ENCODE measurements at places on chromosomes 6 and 20. TPM values are rescaled to one million over a fixed set of nuclear protein-coding genes. Genes with fewer than 3 reads are reported as not detected.
A peak's percentile ranks its signal among the peaks of the same experiment; 100 is the strongest.

DNA sequence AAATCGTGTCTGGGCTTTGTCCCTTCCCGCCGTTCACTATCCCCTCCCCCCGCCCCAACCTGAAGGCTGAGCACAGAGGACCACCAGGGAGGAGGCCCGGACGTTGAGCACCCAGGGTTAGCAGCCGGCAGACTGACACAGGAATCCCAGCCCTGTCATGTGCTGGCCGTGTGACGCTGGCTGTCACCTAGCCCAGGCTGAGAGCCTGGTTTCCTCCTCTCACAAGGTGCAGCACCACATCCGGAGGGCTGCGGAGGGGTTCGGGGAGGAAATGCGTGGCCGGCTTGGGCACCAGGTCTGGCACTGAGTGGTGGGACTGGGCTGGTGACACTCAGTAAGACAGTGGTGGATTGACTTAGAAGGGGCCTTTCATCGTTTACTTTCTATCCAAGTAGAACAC lies 4.6 kb upstream of the LSM14B start:
- peak; percentile 37 for DNase-seq

KIF25 gene
- total RNA-seq, result not detected

GRCh38 chr6:113487489-113488058 lies 369.6 kb upstream of the MARCKS start:
- no peak for DNase-seq

DNA sequence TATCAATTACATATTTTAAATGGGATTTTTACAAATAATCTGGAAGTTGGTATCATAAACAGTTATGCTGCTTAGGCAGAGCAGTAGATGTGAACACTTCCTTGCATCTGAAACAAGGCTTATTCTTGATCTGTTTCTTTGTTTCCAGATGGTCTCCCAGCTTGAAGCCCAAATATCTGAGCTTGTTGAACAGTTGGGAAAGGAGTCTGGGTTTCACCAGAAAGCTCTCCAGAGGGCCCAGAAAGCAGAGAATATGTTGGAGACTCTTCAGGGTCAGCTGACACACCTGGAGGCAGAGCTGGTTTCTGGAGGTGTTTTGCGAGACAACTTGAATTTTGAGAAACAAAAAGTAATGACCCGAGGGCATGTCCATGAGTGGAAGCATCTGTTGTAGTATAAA lies 91.9 kb downstream of the CCDC170 start:
- no peak for DNase-seq

GRCh38 chr6:139443231-139444112 lies 69.0 kb upstream of the CITED2 start:
- DNase-seq, result no peak

DNA sequence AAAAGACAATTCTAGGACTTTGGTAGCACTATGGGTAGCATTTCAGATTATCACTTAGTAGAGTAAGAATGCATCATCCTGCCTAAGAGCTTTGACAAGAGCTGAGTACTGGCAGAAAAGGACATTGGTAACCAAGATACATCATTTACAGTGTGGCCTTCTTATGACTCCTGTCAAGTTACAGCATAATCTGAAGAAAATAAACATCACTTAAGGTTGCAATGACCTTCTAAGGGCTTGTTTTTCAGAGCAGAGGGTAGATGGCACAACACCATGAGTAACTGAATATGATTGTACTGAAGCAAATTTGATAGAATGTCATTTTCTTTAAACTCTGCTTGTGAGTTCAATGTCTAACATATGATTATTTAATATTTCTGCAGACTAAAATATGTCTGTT lies 822.6 kb downstream of the TBC1D32 start:
- DNase-seq, result no peak

ZNF334 gene
- total RNA-seq, result 1.0 TPM

- no peak for DNase-seq
Measured at GRCh38 chr20:57686931-57687652, 22.7 kb downstream of the PMEPA1 start.

BMP2 gene
- total RNA-seq, result 2.9 TPM

OXT gene
- not detected for total RNA-seq

- DNase-seq, result peak; percentile 64
Measured at GRCh38 chr6:151679081-151679480, 128.4 kb upstream of the ESR1 start.

LAMP5 gene
- not detected for total RNA-seq

ME1 gene
- 33.2 TPM for total RNA-seq

DNA sequence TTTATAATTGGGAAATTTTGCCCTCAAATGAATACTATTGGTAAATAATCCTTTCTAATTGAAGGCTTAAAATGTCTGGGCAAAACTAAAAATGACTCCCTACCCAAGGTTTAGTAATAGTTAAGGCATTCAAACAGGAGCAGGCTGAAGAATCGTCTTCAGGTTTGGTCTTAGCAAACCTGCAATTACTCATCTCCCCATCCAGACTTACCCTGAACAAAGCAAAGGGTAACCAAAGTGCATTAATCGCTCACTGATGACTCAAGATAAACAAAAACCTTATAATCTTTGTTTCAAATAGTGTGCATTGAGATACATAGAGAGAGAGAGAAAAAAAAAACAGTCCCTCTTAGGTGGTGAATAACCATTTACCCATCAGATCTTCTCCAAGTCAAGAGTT lies 225.5 kb downstream of the BMP2 start:
- DNase-seq, result no peak

- DNase-seq, result no peak
Measured at GRCh38 chr20:42705550-42705949, 484.2 kb downstream of the PTPRT start.

- DNase-seq, result no peak
Measured at GRCh38 chr6:14595751-14596150, 478.2 kb downstream of the CD83 start.

GRCh38 chr6:13248053-13248452 lies 80.3 kb downstream of the TBC1D7 start:
- DNase-seq, result no peak

FGD2 gene
- total RNA-seq, result 1.7 TPM

DNA sequence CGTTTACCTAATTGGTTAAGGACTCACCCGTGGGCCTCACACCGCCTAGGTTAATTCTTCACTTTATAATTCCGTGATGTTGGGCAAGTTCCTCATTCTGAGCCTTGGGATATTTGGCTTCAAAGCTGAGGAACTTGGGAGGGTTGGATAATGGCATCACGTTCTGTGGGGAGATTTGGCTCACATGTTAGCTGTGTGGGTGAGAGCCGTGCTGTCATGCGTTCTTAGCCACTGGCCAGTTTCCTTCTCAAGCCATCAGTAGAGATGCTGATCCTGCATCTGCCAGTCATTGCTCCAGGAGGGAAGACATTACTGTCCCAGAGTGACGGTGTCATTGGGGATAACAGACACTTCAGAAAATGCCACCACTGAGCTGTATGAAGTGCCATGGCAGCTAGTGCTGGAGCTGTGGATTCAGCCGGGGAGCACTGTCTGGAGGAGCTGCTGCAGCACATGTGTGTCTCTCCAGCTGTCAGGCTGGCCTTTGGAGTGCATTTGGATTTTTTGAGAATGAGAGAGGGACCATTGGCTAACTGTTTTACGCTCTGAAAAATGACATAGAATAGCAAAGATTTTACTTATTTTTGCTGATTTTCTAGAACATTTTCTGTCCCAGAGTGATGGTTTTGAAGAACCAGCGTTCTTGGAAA lies 16.5 kb downstream of the IGF2R start:
- DNase-seq, result no peak

- DNase-seq, result no peak
Measured at GRCh38 chr20:46081074-46081473, 8.7 kb downstream of the NCOA5 start.

CGA gene
- not detected for total RNA-seq

GRCh38 chr6:38279423-38279822 lies 360.3 kb downstream of the BTBD9 start:
- DNase-seq, result no peak

RAET1L gene
- not detected for total RNA-seq
